Activated CD8-positive, alpha-beta memory T cell treated with anti-CD3 and anti-CD28 coated beads for 24 hours (primary cell): ENCODE measurements at places on chromosomes 7 and 10.

DNA sequence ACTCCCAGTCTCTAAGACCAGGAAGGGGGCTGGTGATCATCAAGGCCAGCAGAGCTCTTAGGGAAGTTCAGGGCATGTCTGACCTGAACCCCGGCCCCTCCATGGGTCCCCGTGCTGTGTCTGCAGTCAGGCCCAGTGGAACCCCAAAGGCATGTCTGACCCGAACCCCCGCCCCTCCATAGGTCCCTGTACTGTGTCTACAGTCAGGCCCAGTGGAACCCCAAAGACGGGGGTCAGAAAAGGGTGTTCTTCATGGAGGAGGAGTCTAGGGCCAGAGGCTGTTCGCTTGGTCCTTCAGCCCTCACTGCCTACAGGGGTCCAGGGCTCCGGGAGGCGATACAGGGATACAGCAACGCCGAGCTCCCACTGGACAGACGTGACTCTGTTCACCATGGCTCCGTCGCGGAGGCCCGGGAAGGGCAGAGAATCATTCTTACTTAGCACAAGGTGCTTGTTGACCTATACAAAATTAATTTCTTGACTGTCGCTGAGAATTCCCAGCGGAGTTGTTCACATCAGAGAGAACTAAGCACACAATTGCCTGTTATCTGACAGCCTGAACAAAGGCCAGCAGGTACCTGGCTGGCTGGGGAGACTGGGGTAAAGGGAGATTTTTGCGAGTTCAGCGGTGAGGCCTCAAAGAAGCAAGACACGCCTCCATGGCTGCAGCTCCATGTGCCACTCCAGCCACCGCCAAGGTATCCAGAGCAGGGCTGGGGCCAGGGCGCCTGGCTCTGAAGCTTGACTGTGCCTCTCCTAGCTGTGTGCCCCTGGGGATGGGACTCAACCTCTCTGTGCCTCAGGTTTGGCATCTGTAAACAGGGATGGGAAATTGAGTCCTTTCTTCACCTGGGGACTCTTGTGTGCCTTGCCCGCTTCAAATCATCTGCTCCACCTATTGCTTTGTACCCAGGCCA is 26.8 kb downstream of the EN2 start:
- peak; percentile 47 for DNase-seq

DNA sequence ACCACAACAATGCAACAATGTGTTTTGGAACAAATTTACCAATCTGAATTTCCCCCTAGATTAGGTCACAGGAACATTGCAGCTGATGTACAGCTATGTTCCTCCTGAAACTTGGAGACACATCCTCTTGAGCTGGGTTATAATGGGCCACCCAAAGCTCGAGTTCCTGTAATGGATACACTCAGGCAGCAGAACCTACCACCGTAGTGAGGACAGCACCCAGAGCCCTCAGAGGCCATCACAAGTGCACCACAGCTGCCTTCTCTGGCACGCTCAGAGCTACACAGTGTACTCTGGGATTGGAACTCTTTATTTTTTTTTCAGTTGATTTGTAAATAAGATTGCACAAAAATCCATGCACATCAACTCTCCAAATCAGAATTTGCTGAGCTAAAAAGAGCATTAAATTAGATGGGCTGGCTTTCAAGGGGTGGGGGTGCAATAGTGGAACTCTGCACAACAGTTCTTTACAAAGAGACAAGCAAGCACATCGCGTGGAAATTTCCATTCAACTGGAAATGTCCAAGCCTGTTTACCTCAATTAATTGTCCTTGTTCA is 56.7 kb downstream of the EGFR start:
- no peak for DNase-seq

GRCh38 chr7:143979359-143979758 is 20.8 kb upstream of the OR6B1 start:
- DNase-seq: no peak

- peak; percentile 70 for DNase-seq
Observed at GRCh38 chr7:101315336-101315735, 6.3 kb downstream of the IFT22 start.

DNA sequence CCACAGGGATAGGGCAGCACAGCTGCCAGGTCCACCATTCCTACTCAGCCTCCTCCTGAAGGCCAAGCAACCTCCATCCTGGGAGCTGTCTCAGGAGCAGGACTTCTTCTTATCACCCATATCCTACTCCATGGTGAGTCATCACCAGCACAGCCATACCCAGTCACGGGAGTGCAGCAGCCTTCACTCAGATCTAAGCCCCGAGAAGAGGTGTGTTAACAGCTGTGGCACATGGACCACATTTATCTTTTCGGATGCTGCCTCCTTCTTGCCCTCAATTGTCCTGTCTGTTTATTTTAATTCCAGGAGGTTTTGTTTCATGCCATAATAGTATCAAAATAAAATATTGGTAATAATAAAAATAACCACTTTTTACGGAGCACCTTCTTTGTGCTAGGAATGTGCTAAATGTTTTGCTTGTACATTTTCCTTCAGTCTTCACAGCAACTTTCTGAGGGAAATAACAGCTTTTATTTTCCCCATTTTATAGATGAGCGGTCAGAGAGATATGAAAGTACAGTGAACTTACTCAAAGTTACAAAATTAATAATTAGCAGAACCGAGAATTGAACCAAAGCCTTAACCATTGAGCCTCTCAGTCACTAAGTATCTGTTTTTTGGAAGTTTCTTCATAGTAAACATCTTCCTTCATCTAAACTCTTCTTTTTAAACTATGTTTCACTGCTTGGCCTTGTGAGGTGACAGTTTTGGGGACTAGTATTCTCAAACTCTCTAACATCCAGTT is 2.5 kb upstream of the KEL start:
- no peak for DNase-seq

- no peak for DNase-seq
Observed at GRCh38 chr10:122165484-122166276, 105.4 kb upstream of the BTBD16 start.

DNA sequence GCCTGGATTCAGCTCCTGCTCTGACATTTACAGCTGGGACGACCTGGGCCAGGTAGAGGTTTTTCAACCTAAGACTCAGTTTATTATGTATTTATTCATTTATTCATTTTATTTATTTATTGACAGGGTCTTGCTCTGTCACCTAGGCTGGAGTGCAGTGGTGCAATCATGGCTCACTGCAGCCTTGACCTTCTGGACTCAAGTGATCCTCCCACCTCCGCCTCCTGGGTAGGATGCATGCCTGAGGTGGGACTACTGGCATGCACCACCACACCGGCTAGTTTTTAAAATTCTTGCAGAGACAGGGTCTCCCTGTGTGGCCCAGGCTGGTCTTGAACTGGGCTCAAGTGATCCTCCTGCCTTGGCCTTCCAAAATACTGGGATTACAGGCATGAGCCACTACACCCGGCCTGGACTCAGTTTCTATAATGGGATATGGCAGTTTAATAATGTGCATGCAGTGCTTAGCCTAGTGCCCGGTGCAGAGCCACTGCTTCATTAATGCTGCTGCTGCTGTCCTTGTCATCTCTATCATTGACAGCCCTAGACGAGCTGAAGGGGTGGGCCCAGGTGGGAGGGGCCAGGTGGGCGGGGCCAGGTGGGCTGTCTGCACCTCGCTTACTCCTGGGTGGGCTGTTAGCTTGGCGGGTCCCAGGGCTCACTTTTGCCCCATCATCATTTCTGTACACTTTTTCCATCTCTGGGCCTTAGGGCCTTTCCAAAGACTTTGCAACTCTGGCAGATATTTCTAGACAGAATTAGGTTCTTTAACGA is 92.6 kb downstream of the LHPP start:
- no peak for DNase-seq

DNA sequence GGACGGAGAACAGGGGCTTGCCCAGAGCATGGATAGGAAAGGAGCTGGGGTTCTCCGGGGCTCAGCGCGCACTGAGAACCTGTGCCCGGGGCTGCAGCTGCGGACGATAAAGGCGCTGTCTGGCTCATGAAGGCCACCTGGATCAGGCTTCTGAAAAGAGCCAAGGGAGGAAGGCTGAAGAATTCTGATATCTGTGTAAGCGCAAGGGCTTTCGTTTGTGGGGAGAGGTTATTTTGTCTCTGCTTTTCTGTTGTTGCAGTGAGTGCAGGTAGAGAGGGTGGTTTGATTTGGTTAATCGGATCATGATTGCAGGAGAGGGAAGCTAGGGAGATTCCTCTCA is 250.5 kb downstream of the NSUN6 start:
- DNase-seq: no peak

DNA sequence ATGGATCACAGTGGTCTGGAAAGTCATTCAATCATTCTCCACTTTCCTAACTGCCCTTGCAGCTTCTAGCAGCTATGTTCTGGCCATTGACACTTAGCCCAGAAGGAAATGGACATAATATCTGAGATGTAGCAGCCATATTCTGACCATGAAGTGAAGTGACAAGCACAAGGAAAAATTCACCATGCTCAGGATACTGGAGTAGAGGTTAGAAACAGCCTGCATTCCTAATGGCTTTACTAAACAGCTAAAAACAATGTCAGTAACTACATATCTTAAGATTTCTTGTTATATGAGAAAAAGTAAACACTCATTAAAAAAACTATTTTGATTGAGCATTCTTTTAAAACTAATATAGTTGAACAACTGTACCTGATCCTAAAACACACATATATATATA is 443.8 kb downstream of the MAGI2 start:
- no peak for DNase-seq

DNA sequence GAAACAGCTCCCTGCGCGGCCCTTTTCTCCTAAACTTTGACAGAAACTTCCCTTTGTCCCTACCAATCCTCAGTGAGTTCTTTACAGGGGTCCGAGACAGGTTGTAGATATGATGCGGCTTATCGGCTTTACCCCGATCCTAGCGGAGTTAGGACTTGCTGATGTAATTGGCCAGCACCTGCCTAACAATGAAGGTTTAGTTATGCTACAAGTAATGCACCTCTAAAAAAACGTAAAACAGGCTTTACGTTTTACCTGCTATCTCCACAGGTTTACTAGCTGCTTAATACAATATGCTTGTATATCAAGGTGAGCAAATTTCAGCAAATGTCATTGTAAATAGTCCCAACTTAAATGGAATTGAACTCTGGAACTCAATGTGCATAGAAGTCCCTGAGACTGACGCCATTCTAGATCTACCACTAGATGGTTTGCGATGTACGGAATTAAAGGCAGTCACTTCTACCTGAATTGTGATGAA is 697 bp upstream of the SNX13 start:
- DNase-seq: no peak
